ENCODE measurements at places on chromosomes 2 and 18.

DNA sequence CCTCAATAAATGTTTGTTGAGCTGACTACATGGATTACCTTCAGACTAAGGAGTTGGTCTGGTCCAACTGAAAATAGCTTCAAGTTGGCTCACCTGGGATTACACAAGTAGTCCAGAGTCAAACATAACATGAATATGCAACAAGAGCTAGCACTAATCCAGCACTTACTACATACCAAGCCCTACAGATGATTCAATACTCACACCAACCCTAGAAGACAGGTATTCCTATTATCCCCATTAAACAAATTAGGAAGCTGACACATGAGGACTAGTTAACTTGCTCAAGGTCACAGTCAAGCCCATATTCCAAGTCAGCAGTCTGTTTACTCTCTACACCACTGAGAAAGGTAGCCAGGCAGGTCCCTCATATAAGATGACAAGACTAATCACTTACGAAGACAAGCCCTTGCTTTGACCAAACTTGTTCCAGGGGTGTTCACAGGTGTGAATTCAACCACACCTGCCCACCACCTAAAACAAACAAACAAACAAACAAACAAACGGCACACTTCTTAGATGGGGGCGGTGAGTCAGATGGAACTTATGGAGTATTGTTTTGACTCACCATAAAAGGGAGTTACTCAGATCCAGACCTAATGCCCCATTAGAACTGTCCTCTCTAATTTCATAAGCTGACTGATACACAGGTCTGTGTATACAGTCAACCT lies 29.1 kb downstream of the TMEM131 start:
- peak; percentile 43 for DNase-seq

- DNase-seq, result no peak
These were observed 61.9 kb downstream of the KLHL29 start for GRCh38 chr2:23446916-23447315.

DNA sequence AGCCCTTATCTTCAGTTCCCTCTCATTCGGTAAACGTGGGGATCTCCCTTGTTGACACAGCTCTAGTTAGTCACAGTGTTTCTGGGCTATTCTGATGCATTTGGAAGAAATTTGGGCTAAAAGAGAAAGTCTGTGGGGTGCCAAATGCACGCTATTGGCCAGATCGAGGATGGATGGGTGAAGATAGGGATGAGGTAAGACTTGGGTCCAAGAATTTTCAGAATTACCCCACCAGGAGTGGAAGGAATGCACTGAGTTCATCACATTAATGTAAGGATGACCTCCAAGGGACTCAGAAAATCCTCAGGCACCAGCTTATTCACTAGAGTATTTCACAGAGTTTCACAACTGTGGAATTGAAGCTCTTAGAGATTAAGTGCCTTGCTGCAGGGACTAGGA lies 49.3 kb downstream of the NRP2 start:
- no peak for DNase-seq

DNA sequence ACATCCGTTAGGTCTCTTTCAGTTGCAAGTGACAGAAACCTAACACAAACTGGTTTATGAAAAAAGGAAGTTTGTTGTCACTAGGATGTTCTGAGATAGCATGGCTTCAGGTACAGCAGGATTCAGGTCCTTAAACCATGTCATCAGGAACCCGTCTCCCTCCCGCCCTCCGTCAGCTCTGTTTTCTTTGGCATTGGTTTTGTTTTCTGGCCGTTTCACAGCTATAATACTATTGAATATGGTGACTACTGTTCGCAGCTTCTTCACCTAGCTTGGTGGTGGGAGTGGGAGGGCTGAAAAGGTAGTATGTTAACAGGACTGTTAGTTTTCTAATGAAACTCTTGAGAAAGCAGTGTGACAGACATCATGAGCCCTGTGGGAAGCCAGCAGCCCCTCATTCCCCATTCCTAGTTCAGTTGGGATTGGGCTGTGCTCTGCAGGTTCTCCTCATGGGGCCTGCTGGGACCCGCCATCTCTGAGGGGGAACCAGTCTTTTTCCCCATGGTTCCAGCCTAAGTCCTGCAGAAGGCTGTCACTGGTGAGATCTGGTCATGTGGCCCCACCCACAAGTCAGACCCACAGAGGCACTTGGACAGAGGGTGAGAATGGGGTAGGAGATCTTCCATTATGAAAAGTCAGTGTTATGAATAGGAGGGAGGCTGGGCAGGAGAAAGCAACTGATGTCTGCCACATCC lies 12.1 kb downstream of the PTMA start:
- no peak for DNase-seq

GRCh38 chr2:166335284-166335683 lies 40.5 kb downstream of the SCN9A start:
- DNase-seq, result no peak

DNA sequence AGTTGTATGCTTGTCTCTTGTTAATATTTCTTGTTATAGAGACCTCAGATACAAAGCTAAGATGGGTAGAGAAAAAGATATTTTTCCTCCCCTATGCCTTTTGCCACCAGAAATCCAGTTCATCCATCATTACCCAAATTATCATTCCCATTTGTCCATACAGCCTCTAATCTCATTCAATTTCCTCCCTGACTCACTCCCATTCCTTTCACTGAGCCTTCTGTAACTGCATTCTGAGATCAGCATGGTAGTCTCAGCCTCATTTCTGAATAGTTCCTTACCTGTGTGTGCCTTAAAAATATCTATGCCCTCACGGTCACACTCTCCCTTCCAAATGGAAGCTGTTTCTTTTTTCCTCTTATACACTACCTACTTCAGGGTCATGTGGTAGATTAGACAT lies 15.7 kb upstream of the PIK3C3 start:
- no peak for DNase-seq

All from RWPE1 (cell line).